ENCODE measurements at places on chromosomes 4 and X. TPM values are rescaled to one million over a fixed set of nuclear protein-coding genes. Genes with fewer than 3 reads are reported as not detected.

DNA sequence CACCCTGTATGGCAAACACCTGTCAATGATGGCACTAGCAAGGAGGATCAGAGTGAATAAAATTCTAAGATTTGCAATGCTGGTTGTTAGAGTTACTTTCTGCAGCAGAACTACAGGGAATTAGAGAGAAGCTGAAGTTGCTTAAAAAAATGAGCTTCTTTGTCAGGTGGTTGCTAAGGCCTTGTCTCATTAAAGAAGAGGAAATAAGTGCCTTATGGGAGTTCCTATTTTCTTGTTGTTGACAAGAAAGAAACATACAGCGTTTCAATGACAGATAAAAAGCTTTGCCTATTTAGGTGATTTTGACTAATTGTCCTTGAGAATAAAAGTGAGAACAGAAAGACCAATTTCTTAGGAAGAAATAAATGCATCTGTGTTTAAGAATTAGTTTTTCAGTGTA, 106.0 kb upstream of the ARHGAP24 start:
- DNase-seq, result no peak

GRCh38 chrX:143568467-143568866, 51.2 kb upstream of the SPANXN3 start:
- no peak for DNase-seq

The NAA11 gene
- not detected for total RNA-seq

DNA sequence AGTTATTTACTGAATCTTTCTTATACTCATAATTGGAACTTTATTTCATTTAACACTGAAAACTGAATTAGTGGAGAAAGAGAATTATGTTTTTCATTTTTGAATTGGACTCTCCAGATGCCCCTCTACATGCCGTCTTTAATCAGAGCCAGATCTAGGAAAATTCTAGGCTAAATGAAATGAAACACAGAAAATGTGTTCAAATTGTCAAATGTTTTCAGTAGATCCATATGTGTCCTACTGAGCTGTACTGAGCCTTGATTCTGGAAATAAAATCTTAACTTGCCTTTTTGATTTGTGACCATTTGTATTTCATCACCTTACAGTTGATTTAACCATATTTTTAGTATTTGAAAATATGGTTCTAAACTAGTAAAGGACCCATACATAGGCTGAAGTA, 64.0 kb upstream of the GK2 start:
- no peak for DNase-seq

- no peak for DNase-seq
Measured at GRCh38 chr4:35520059-35520458, 724.3 kb downstream of the ARAP2 start.

DNA sequence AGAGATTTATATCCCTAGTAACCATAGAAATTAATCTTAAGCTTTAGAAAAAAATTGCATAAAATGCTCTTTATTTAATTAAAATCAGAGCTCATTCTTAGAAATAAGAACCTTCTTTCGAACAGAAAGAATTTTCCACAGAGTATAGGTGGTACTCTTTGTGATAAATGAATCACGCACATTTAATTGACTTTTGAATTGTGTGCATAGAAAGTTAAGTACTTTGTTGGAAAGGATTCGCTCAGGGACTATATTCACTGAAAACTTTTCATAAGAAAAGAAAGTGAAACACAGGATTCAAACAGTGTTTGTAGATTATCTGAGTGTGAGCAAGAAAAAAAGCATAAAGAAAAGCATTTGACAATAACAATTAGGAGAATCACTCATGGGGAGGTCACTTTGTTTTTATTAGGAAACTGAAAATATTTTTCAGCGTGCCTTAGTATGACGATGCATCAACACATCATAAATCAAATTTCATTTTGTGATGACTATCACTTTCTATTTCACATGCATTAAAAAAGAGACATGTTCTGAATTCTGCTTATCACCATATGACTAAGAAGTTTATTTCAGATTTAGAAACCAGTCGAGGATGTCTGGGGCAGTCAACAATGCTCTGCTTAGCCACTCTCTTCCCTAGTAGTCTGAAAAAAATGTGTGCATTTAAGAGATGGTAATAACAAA, 49.5 kb downstream of the STX18 start:
- DNase-seq, result no peak

DNA sequence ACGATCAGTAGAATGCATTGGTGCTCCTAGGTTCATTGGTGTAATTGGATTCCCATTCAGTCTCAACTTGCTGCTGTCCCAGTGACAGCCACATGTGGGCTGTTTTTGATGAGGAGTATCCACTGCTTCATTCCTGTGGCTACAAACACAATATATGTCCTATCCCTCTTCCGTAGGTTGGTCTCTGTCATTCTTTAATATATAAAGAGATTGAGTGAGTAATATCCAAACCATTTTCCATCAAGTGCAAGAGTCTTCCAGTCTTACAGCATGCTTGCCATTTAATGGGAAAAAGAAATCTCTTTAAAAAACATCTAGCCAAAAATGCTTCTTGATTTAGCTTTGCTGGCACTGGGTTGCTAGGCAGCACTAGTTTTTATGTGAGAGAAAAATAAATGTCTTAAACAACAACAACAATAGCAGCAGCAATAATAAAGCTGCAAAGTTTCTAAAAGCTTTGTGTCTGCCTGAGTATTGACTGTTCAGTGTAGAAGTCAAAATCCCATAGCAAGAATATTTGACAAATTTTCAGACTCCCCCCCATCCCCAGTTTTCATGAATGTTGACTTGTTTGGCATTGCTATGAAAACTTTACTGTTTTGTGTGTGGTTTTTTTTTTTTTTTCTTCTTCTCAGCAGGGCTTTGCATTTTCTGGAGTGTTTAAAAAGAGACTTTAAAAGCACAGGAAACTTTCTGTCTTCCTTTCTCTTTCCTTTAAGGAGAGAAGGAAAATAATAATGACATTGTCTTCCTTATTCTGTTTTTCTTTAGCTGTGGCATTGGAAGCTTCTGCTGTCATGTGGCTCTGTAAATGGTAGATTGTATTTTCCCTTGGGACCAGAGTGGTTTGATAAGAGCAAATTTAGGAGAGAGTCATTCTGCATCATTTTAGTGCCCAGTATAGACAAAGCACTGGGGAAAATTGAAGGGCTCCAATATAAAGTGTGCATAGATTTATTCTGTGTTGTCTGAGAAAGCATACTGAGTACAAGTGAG, 244.3 kb downstream of the ARHGAP10 start:
- DNase-seq, result no peak
